ENCODE measurements at places on chromosomes 5 and 9.

- no peak for DNase-seq
Observed at GRCh38 chr9:129949821-129950220, 93.2 kb downstream of the FNBP1 start.

DNA sequence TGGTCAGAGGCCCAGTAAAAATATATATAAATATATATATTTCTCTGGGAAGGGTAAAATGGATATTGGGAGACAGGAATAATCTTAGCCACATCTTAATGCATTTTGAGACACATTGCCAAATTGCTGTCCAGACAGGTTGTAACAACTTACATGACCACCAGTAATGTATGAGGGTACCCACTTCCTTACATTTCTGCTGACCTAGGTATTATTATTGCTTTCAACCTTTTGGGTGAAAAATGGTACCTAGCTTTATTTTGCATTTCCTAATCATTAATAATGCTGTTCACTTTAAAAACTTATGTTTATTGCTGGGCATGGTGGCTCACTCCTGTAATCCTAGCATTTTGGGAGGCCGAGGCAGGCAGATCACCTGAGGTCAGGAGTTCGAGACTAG, 61.5 kb downstream of the MEGF10 start:
- no peak for DNase-seq

DNA sequence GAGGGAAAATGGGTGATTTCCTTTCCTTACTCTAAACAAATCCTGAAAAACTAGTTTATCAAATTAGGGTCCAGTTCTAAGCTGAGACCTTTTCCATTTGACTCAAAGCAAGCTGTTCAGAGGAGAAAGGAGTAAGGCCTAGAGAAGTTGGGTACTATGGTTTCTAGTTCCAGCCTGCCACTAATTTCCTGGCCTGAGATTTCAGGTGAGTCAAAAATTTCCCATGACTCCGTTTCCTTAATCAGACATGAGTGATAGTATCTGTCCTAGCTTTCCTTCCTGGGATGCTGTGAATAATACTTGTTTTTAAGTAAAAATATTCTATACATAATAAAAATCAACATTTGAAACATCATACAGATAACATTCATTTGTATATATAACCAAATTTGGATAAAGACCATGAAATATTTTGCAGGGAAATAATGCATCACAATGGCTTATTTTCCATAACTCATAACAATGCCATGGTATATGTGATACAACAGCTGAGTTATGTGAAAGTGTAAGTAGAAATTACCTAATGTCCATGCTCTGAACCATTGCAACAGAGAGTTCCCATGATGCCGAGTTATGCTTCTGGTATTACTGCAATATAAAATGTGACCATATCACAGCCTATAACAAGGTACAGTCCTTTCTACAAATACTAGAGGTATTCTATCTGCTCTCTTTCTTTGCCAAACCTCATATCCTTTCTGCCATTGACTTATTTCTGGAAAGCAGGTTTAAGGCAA, 142.7 kb downstream of the MLLT3 start:
- DNase-seq, result no peak

- DNase-seq, result no peak
Observed at GRCh38 chr5:176693477-176693851, 46.2 kb downstream of the TSPAN17 start.

- DNase-seq, result peak; percentile 31
Observed at GRCh38 chr9:122991370-122991830, 42.1 kb upstream of the GPR21 start.

DNA sequence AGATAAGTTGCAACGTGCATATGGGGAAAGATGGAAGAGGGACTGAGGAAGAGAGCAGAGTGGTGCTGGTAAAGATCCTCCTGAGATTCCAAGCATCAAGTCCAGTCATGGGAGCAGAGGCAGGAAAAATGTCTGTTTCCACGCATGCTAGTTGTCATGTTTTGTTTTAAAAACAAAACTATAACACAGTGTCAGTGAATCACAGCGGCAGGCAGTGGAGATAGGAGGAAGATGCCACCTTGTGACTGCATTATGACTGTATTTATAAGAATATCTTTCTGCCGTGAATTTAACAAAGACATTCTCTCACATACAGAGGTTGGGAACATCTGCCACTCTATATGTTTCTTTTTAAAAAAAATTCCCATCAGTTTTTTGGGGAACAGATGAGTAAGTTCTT, 3.7 kb upstream of the SVEP1 start:
- DNase-seq, result no peak

DNA sequence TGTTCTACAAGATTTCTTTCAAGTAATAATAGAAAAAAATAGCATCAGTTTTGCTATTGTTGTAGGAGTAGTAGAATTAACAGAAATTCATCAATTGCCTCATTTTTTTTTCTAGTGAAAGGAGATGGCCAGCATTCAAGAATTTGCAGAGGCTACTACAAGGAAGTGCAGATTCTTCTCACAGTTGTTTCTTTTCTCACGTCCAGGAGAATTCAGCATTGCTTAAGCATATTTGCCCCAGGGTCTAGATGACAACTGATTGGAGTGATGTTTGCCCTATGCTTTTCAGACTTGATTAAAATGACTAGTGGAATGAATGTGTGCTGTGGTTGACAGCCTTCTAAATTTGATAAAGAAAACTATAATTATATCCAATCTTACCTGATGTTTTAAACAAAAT, 46.6 kb upstream of the SLC12A2 start:
- no peak for DNase-seq

GRCh38 chr9:21060919-21061561, 16.7 kb downstream of the IFNB1 start:
- no peak for DNase-seq

- peak; percentile 48 for DNase-seq
Observed at GRCh38 chr9:26975728-26976707, 19.8 kb downstream of the IFT74 start.

GRCh38 chr9:4066120-4066519, 233.7 kb downstream of the GLIS3 start:
- no peak for DNase-seq

DNA sequence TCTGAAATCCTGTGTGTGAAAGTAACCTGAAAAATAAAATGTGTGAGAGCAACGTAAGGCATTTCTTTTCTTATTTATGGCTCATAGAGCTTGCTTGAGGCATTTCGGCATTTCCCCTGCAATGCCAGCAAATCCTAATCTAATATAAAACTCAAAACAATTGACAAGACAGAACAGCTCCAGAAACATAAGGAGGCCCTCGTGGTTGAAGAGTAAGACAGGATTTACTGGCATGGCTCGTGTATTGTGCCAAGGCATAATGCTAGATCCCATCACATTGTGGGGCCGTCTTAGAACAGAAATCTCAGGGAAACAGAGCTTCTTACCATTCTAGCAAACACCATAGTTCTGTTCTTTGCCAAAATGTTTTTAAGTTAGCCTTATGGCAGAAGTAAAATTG, 166.2 kb downstream of the NTRK2 start:
- DNase-seq, result no peak

GRCh38 chr9:136274786-136275654, 28.9 kb downstream of the CCDC187 start:
- no peak for DNase-seq

- DNase-seq, result peak; percentile 26
Observed at GRCh38 chr5:131610198-131611063, 24.6 kb downstream of the RAPGEF6 start.

DNA sequence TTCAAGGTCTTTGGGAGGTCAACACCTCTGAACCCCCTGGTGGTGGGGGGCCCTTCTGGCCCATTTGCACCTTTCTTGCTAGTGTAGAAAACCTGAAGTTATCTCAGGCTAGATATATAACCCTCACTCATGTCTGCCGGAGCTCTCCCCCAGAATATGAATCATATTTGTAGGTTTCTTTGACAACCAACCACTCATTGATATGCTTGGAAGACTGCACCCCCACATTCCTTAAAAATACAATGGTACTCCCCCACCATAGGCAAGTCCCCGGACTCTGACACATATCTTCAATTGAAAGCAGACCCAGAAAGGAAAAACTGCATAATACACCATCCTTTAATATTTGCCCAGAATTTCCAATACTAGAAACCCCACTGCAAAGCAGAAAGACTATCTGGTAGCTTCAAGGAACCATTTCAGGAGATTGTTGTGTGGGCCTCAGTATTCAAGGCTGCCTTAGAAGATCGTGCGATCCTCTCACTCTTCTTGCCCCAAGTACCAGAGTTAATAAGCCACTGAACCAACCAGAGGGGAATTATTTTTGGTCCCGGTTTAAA, 978 bp upstream of the UBE2B start:
- no peak for DNase-seq

- DNase-seq, result no peak
Observed at GRCh38 chr5:160297776-160298175, 14.6 kb downstream of the CCNJL start.

- no peak for DNase-seq
Observed at GRCh38 chr5:138824924-138825863, 49.9 kb downstream of the LRRTM2 start.

DNA sequence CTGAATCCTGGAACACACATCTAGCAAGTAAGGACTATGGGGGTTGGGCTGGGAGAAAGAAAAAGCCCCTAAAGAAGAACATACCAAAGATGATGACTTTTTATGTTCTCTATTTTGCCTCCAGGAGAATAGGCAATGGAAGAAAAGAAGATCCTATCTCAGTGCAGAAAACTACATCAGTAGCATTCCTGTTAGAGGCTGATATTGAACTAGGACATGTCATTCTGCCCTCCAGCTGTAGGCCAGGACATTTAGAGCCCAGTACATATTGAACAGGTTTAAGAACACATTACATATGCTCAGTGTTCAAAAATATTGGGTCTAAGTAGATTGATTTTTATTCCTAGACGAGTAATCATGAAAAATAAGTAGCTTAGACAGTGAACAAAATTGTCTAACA, 24.7 kb downstream of the PRLR start:
- DNase-seq, result no peak

DNA sequence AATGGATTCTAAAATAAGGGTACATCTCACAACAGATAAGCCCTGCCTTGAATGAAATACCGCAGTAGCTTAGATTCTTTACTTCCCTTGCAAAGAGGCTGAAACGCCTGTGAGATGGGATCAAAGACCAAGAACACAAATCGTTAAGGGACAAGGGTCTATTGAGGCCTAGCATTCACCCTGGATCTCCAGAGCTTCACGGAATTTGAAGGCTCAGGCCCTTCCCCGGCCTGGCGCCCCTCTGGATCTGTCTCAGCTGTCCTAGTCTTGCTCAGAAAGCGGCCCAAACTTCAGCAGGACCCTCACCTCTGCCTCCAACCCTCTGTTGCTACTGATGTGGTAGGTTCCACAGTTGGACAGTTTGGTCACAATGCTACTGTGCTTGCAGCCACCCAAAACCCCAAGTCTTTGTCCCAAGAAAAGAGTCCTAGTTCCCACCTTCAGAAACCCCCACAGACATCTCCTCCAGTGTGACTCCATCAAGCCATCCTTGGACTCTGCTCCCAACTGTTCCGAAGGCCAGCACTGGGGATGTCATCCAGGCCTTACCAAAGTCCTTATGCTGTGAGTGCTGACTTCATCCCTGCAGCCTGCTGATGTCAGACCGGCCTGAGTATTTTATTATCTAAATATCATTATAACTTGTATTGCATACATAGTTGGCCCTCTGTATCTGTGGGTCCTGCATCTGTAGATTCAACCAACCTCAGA, 9.4 kb downstream of the CORO2A start:
- no peak for DNase-seq

GRCh38 chr5:134132372-134133187, 18.1 kb downstream of the TCF7 start:
- DNase-seq, result no peak

DNA sequence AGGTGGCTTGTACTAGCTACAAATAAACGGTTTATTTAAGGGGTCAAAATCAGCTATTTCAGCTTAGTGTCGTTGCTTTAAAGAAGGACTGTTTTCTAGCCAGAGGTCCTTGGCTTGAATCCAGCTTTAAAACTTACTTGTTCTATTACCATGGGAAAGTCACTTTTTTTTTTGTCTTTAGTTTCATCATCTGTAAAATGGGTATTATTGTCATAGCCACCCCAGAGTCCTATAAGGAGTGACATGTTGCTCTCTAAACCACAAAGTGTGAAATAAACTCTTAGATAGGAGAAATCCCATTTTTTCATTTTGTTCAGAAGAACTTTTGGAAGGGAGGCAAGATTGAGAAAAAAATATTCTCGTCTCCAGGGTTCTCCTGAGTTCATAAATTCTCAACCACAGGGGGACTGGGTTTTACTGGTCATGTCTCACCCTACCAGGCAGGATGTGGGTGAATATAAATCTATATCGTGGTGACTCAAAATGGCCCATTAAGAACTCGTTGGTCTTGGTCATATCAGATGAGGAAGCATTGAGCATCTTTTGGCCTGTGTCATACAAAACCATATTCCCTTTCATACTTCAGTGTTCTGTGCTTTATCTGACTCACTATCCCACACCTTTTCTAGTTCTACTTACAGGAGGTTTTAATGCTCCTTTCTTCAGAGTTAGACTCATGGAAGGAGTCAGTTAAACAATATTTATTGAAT, 202.7 kb upstream of the NR3C1 start:
- no peak for DNase-seq

DNA sequence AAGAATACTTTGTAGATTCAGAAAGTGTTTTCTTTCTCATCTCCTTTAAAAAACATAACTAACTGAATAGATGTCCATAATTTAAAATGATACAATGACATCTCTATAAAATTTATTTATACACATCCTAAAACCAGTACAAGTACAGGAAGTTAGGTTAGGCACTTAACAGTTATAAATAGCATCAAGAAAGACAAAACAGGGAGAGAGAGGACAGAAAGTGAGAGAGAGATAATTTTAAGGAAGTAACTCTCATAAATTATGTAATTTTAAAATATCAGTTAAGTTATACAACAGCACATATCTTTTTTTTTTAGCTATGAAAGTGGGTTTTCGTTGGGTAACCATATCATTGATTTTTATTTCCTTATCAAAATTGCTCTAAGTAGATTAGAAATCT, 1068.6 kb downstream of the TAF11L14 start:
- no peak for DNase-seq

DNA sequence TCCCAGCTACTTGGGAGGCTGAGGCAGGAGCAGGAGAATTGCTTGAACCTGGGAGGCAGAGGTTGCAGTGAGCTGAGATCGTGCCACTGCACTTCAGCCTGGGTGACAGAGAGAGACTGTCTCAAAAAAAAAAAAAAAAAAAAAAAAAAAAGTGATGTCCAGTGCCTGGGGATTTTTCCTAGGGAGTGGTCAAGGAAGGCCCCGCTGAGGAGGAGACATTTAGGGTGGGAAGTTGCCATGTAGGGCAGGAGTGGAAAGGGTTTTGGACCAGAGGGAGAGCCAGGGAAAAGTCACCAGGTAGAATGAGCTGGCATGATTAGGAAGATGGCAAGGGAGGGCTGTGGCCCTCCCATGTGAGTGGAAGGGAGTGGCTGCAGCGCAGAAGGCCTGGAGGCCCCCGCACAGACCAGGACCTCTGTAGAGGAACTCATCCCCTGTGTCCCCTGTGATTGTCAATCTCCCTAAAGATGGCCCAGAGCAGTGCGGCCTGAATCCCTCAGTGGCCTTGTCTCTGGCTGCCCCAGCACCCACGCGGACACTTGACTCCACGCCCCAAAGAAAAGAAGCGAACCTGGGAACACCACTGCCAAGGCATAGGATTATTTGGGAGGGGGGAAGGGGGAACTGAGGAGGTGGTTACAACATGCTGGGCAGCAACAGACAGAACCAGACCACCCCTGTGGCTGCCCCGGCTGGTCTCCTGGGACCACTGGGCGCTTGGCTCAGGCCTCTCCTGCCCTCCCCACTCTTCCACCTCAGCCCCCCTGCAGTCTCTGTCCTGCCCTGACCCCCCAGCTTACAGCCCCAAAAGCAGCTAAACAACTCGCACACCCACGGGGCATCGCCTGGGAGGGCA, 2.6 kb upstream of the SQSTM1 start:
- DNase-seq, result no peak

- DNase-seq, result no peak
Observed at GRCh38 chr5:380701-381309, 59.3 kb downstream of the AHRR start.

GRCh38 chr9:111001526-111001925, 36.7 kb downstream of the LPAR1 start:
- DNase-seq, result no peak

Data from HCT116 (cell line).